ENCODE measurements at places on chromosomes 7 and 10.

- DNase-seq: no peak
These were observed 20.3 kb downstream of the PLAC9 start for GRCh38 chr10:80152820-80153219.

DNA sequence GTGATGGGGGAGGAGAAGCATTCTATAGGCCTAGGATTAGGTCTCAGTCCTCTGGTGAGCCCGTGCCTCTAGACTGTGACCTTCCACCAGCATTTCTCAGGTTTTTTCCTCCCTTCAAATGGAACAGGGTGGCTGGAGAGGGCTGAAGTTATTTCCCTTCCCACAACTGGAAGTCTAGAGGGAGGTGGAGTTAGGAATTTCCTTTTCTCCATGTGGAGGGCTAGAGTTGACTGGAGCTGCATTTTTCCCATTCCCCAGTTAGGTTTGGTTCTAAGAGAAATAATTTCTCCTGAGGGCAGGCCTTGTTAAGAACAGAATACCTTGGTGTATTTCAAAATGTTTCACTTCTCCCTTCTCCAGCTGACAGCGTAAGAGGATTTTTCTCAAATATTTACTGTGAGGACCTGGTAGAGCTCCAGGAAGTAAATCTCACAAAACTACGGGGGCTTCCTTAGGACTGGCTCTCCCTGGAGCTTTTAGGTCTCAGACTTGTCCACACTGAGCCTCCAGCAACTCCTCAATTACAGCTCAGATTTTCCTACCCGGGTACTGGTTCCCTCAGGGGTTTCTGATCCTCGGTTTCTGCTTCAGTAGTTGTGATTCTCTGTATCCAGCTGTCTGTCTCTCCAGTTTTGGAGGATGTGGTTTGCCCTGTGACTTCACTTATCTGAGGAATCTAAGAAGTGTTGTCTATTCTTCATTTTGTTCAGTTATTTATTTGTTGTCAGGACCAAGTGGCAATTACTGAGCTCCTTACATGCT lies 6.0 kb upstream of the REEP3 start:
- DNase-seq: no peak

GRCh38 chr10:6621536-6621935 lies 41.5 kb upstream of the PRKCQ start:
- DNase-seq: no peak

- DNase-seq: no peak
These were observed 11.7 kb downstream of the MAT1A start for GRCh38 chr10:80277567-80278250.

DNA sequence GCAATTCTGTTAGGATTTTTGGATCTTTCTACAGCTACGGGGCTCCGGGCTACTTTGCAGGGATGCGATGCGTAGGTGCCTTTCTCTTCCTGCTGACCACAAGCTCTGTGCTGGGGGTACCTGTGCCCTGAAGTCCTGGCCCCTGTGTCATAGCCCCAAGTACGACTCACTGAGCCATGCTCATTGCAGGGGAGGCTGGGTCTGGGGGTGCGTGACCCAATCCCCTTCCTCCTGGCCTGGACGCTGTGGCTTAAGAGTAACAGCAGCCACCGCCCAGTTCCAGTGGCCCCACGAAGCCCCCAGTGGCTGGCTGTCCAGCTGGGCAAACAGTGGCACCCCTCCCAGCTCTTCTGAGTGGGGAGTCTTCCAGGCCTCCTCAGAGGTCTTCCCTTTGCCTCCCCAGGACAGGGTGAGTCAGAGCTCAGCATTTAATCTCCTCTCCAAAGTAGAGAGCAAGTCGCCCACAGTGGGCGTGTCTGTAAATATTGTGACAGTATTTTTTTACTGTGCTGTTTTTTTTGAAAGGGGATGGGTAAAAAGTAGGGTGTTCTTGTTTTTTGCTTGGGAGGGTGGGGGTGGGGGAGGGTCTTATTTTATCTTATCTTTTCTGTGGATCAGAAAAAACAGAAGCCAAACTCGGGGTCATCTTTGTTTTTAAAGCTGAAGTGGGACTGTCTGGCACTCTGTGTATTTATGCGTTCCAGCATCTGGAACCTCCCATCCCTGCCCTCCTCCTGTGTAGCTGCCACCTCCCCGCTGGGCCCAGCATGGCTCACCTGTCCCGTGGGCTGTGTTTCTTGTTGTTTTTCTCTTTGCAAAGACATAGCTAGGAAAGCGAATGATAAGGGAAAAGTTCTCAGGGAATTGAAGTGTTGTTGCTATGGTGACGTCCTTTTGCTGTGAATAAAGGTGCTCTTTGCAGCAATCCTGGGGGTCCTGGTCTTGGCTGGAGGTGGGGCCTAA lies 8.2 kb downstream of the LFNG start:
- DNase-seq: peak; percentile 55

DNA sequence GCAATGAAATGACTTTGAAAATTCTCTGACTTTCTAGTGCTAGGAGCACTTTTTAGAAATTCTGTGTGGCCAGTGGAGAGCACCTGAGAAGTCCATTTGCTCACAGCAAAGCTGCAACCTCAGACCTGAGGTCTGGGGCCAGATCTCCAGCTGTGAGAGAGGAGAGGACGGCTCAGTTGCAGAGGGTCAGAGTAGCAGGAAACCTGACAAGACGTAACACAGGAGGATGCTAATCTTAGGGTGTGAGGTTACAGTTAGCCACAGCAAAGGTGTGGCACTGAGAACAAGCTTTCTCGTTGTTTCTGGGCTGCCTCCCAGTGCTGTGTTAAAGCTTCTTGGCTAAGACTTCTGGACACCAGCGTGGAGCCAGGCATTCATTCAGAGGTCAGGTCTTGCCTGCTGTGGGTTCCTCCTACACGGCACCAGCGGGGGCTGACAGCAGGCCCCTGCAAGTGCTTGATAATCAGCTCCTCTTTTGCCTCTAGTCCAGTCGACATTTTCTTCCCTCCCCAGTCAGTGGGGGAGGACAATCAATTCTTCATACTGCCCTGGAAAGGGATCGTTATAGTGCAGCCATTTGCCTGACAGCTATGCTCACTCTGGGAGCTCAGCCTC lies 435.4 kb upstream of the DPP6 start:
- DNase-seq: no peak

- DNase-seq: no peak
These were observed 18.2 kb upstream of the INMT start for GRCh38 chr7:30733691-30734090.

DNA sequence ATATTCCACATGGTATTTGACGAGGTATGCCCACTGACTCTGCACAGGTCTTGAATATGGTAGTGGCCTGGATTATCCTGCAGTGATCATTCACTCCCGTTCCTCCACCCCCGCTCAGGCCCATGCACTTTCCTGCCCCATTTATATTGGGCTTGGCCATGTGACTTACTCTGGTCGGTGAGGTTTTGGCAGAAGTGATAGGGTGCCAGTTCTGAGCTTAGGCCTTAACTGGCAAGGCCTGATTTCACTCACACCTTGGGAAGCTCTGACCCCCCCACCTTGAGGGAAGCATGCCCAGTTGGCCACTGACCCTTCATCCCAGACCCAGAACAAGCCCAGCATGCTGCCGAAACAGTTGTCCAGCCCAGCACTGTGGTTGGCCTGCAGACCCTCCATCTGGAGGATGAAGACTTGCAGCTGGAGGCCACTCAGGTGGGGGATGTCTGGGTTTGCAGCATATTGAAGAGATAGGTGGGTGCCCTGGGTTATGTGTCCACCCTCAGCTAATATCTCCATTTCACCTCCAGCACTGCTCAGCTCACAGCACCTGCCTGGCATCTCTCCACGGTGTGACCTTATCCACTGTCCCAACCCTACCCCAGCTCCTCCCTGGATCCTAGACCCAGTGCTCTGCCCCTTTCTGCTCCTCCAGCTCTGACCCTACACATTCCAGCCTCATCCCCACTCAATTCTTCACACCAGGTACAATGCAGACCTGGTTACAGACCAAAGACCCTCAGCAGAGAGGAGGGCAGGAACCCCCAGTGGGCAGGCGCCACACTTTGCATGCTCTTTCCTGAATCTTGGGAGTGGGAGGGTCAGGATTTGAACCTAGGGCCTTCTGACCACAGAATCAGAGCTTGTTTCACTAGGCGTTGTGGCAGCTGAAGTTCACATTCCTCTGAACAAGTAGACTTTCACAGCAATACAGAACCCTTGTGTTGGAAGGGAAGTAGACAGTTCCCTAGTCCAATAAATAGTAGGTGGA lies 138.1 kb upstream of the CHST15 start:
- peak; percentile 25 for DNase-seq

DNA sequence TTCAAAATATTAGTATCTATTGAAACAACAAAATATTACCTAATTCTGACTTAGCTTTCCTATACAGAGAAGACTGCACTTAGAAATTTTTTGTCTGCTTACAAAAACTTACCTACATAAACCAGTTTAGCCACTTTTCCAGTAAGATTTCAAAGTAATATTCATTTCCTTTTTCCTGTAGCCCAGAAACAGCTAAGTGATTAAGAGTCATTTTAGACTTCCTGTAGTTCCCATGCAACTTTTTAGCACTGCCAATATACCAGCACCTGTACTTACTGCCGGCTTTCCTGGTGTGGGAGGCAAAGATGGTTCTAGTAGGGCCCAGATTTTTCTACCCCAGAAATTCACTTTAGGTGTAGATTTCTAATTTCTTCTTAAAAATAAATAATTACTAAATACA lies 21.8 kb downstream of the NT5C2 start:
- no peak for DNase-seq

DNA sequence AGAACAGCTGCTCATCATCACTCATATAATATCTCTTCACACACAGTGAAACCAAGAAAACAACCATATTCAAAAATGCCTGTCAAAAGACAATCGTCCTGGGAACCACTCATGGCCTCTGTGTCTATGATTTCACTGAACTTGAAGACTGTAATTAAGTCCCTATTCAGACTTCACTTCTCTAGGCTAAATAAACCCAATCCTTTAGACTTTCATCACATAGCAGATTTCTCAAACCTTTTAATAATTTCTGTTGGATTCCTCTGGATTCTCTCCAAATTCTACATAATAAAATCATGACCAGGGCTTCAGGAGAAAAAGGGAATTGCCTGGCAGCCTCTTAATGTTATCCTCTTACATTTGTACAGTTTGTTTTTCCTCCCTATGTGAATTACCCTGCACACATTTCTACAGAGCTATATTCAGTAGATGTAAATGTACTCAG lies 201.1 kb downstream of the LRRN3 start:
- no peak for DNase-seq

GRCh38 chr10:7260412-7260900 lies 150.4 kb downstream of the SFMBT2 start:
- peak; percentile 65 for DNase-seq

- DNase-seq: no peak
These were observed 37.3 kb downstream of the NRCAM start for GRCh38 chr7:108418946-108419345.

- DNase-seq: peak; percentile 90
These were observed 67.3 kb upstream of the KLF6 start for GRCh38 chr10:3852147-3852904.

DNA sequence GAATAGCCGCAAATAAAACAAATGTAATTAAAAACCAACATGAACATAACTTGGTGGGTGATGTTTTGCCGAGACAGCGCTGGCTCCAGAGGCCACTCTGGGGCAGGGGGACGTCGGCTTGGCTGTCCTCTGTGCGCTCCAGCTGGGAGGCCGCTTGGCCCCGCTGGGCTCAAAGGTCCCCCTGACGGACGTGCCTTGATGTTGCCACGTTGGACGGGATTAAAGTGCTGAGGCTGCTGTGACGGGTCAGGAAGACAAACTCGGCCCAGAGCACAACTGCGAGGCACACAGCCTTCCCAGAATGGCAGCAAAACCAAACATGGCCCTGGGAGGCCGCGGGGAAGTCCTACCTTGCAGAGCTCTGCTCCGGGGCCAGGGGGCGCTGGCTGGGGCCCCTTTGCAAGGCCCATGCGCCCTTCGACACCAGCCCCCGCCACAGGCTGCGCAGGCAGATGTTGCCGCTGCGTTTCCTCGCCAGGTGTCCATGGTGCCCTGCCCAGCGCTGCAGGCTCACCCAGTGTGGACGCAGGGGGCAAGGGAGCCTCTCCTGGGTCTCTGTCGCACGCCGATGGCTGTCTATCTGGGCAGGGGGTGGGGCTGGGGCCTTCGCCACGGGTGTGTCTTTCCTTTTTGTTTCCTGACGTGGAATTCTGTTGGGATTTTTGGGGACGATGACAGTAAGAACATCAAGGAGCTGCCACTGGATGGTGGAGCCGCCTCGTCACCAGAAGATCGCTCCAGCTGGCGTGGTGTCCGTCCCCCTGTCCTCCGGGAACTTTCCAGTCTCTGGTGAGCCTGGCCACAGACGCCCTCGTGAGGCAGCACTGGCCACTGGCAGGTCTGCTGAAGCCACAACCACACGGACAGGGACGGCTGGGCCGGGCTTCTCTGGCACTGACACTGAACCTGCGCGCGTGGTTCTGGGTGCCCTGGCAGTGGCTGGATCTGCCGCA lies 99.6 kb upstream of the DIP2C start:
- DNase-seq: no peak

- no peak for DNase-seq
These were observed 117.5 kb upstream of the UNC5B start for GRCh38 chr10:71094712-71095390.

GRCh38 chr7:100875356-100875751 lies 451 bp downstream of the SRRT start:
- DNase-seq: peak; percentile 35

- DNase-seq: no peak
These were observed 193.2 kb downstream of the DNAJB6 start for GRCh38 chr7:157529768-157530560.

DNA sequence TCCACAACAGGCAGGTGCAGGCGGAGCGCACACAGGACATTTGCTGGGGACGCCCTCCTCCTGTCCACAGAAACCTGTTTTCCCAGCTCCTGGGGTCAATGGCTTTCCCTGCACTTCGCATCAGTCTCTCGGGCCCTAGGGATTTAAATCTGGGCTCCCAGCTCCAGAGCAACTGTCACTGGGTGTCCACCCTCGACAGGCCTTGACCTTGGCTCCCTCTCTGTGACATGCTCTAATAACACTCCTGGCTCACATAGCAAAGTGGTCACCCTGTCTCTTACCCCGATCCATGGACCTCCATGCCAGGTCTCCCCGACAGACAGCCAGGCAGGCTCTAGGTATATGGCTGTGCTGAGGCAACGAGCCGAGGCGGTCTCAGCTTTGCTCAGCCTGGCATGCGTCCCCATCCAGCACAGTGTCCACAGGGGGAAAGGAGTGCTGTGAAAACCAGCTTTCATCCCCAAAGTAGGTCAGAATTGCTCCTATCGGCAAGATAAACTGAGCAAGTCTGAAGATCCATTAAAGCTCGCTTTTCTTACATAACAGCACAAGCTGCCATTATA lies 195.6 kb downstream of the TNS3 start:
- no peak for DNase-seq

- DNase-seq: no peak
These were observed 33.3 kb downstream of the CHCHD3 start for GRCh38 chr7:133048589-133048988.

GRCh38 chr10:17092216-17092944 lies 37.2 kb downstream of the CUBN start:
- no peak for DNase-seq

GRCh38 chr10:83127942-83128575 lies 1011.2 kb upstream of the GHITM start:
- no peak for DNase-seq

DNA sequence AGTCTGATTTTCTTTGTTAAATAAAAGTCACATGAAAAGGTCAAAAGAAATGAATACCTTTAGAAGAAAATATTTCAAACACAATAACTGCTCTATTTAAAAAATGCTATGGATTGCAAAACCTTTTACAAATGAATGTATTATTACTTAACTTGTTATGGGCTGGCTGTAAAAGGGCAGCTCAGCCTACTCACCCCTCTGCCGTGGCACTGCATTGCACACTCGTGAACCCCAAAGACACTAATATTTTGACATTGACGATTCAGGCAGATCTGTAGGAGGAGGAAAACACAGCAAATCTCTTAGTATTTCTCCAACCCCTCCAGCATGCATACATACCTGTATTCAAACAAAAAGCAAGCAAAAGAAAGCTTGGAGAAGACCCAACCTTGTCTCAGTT lies 149.5 kb downstream of the FANK1 start:
- no peak for DNase-seq
